NCI-H1105 treated with DMSO at 0.1 percent for 48 hours (cell line): ENCODE measurements at places on chromosomes 3 and 15.

GRCh38 chr15:38312190-38312589 is 59.6 kb downstream of the SPRED1 start:
- DNase-seq, result no peak

GRCh38 chr15:51335538-51336410 is 2.6 kb downstream of the CYP19A1 start:
- no peak for DNase-seq

DNA sequence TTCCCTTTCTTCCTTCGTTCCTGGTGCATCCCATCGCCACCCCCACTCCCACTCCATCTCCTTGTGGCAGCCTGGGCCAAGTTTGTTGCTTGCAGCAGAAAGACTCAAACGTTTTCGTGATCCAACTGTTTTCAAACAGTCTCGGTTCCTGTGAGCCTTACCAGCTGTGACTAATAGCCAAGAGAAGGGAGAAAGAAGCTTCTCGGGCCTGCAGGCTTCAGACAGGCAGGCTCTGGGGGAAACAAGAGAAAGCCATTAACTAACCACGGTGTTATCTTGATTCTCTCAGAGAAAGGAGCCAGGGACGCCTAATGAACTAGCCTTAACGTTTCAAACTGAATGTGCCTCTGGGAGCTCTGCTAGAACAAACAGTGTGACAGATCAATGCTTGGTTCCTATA is 742.0 kb downstream of the NR2F2 start:
- no peak for DNase-seq

GRCh38 chr3:178297199-178297598 is 239.0 kb upstream of the KCNMB2 start:
- DNase-seq, result no peak

GRCh38 chr3:195876297-195877064 is 31.9 kb downstream of the TNK2 start:
- DNase-seq, result no peak
